Transverse colon (tissue), 4 donors: ENCODE measurements at places on chromosomes 5 and 9. TPM values are rescaled to one million over a fixed set of nuclear protein-coding genes. Genes with fewer than 3 reads are reported as not detected.

ALDH1A1 gene
- 76.3 TPM for total RNA-seq

ARID3C gene
- total RNA-seq = not detected

SKP2 gene
- total RNA-seq = 1.1 TPM

GLRA1 gene
- not detected for total RNA-seq

ANKRD33B gene
- 1.2 TPM for total RNA-seq

IL7R gene
- total RNA-seq = 26.6 TPM

DCANP1 gene
- total RNA-seq = not detected

C9orf40 gene
- total RNA-seq = 10.6 TPM

TRPM3 gene
- total RNA-seq = 0.16 TPM

FST gene
- 5.4 TPM for total RNA-seq
